ENCODE measurements at places on chromosomes 13 and 19.

DNA sequence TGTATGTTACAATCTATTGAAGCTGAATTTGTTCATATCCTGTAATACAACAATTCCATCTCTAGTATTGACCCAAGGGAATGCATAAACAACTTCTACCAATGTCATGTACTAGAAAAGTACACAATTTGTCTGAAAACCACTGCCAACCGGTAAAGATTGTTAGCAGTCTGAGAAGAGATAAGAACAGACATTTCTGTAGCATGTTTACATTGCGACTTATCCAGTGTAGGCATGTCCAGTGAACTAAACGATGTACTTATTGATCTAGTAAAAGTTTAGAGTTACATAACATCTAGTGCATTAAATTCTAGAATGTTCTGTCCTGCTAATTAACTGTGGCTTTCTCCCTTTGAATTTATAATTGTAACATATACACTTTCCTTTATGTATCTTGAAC lies 425.9 kb downstream of the SLITRK6 start:
- no peak for DNase-seq

GRCh38 chr19:3150739-3151329 lies 15.0 kb downstream of the GNA15 start:
- no peak for DNase-seq

GRCh38 chr19:5580161-5580571 lies 12.4 kb upstream of the TINCR start:
- no peak for DNase-seq

DNA sequence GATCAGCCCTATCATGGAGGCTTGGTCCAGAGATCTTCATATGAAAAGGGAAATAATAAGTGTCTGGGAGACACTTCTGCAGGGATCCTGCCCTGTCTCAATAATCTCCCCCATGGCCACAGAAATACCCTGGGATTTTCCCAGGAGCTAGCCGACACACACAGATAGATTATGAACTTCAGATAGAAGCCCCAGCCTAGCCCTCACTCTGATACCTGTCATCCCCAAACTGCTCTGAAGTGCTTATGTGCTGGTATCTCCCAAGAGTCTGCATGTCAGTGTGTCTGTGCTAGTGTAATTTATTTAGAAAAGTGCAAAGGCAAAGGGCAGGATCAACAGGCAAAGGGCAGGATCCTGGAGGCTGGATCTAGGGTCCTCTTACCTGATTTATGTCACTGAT lies 38.7 kb upstream of the ZNF766 start:
- no peak for DNase-seq

GRCh38 chr13:65854431-65854830 lies 1375.7 kb downstream of the PCDH9 start:
- no peak for DNase-seq

DNA sequence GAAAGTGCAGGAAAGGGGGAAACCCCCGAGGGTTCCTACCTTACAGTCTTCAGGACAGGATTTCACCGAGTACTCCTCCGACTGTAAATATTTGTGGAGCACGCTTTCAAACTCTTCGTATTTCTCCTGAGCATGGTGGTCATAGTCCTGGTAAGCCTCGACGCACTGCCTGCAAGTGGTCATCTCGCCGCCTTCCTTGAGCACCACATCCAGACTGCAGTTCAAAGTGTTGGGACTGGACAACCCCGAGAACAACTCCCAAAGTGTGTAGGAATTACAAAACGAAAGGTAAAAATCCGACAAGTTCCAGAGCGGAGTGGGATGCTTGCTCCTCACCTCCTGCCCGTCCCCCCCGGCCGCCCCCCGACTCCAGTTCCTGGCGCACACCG lies 349.7 kb downstream of the LIG4 start:
- DNase-seq = no peak

DNA sequence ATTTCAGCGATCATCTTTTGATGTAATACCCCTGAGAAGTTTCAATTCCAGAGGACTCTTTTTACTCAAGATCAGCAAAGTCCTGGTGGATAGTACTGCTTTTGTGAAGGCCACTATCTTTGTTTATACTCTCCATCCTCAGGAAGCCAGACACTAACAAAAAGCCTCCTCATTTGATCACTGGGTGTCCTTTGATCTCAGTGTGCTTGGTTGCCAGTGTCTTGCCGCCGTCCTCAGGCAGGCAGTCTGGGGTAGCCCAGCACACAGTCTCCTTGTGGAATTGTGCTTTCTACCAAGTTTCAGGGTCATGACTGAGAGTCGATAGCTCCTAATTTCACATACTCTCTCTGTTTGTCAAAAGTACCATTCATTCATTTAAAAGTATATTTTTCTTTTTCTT lies 762.2 kb downstream of the EFNB2 start:
- no peak for DNase-seq

DNA sequence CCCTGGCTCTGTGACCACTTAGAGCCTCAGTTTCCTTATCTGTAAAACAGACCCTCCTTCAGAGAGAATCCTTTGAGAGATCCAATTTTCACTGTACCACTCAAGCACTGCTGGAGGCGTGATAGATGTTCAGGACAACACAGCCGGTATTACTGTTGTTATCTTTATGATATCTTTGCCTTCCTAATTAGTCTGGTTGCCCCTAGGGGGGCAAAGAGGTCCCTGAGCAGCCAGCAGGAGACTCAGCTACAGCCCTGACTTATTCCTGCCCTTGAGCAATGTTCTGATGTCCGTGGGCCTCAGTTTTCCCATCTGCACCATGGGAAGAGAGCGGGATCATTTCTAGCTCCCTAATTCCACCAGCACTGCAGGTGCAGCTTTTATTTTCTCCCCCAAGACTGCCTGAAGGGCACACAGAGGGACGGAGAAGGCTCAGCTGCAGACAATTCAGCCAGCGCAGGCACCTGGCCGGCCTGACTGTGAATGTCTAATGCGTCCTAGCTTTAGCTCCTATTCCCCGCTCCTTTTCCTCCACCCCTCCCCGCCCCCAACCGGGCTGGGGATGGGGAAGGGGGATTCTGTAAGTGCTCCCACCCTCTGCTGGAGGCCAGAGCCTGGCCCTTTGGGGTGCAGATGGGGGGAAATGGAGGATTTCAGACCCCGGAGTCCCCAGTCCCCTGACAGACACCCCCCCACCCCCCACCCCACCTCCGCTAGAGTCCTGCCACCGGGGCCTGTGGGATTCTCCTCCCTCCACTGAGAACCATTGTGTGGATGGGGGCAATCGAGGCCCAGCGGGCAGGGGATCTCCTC lies 16.2 kb downstream of the TLE5 start:
- no peak for DNase-seq

DNA sequence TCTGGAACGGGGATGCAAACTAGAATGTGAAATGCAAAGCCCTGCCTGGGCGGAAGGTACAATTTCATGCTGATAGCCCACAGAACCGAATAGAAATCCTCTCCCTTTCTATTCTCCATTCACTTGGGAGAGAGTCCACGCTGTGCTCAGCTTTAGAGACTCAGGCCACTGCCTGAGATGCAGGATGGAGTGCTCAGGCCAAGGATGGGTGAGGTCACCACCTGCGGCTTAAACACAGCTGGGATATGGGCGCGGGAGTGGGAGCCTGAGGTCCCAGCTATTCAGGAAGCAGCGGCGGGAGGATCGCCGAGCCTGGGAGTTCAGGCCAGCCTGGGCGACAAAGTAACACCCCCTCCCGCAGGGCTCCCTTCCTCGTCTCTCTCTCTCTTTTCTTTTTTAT lies 446 bp upstream of the ZNF83 start:
- no peak for DNase-seq

DNA sequence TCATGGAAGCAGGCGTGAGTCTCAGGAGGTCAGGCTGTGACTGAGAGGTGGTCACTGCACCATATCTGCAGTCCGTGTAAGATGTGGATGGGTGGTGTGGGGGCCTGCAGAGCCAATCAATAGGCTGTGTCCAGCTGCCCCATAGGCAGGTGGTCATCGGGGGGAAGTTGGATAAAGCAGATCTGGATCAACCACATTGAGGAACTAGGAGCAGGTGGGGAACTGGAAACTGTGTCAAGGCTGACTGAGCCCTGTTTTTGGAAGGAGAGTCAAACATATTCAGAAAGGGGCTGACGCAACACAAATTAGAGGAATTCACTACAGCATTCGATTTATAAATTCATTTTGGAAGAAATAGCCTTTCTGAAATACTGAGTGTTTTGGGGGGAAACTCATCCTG lies 15.0 kb downstream of the CLEC4M start:
- no peak for DNase-seq

DNA sequence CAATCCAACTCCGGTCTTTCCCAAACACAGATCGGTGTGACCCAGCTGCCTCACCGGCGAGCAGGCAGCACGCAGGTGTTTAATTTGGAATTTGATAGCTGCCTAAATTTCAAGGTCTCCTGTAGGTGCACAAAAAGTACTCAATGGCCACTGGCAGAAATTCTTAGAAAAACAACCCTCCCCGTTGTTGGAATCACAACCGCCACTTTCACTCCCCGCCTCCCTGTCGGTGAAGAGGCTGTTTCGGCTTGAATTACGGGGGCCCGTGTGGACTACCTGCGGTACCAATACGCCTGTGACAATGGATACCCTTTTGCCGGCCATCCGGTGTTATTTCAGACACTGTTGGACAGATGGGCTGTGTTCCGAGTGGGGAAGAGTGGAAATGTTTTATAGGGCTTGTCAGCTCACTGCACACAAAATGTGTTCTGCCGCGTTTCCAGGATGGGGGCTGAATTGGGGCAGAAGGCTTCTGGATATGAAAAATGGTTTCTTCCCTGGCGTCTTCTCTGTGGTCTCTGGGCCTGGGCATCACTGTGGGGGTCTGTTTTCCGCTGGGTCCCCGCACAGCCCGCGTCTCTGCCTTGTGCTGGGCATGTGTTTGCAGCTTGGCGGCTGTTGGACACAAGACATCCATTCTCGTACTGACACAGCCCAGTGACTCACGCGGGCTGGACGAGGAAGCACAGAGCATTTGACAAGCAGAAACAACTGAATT lies 45.4 kb downstream of the ZIC5 start:
- DNase-seq = no peak

DNA sequence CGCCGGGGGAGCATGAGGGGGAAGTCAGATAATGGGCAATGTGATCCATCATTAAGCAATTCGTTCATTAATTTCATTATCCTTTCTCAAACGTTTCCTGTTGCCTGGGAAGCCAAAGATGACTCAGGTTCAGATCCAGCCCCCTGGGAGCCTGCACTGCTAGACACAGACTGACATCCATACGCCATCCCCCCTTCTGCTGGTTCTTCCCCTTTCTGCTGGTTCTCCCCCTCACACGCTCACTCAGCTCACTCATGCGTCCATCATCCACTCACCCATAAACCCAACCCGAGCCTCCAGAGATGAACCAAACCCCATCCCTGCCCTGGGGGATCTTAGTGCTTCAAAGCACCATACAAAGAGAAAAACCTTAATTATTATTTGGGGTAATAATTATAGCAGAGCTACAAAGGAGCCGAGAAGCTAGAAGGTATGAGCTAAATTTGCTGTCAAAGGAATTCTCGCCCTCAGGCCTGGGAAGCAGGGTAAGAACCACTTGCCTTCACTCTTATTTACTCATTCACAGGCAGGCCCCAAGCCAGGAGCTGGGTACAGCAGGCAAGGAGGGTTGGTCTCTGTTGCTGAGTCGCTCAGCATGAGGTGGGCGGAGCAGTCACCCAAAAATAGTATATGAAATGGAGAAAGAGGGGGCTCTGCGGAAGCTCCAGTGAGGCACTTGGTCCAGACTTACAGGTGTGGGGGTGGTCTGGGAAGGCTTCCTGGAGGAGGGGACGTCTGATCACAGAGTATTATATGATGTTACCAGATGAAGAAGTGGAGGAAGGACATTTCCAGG lies 7.0 kb upstream of the ZNF444 start:
- DNase-seq = no peak

GRCh38 chr13:89865164-89866064 lies 1482.1 kb upstream of the MIR17HG start:
- DNase-seq = no peak

GRCh38 chr19:39946532-39946931 lies 12.1 kb upstream of the FCGBP start:
- no peak for DNase-seq

- DNase-seq = no peak
Observed at GRCh38 chr13:55705971-55706370, 1434.7 kb upstream of the PRR20A start.

DNA sequence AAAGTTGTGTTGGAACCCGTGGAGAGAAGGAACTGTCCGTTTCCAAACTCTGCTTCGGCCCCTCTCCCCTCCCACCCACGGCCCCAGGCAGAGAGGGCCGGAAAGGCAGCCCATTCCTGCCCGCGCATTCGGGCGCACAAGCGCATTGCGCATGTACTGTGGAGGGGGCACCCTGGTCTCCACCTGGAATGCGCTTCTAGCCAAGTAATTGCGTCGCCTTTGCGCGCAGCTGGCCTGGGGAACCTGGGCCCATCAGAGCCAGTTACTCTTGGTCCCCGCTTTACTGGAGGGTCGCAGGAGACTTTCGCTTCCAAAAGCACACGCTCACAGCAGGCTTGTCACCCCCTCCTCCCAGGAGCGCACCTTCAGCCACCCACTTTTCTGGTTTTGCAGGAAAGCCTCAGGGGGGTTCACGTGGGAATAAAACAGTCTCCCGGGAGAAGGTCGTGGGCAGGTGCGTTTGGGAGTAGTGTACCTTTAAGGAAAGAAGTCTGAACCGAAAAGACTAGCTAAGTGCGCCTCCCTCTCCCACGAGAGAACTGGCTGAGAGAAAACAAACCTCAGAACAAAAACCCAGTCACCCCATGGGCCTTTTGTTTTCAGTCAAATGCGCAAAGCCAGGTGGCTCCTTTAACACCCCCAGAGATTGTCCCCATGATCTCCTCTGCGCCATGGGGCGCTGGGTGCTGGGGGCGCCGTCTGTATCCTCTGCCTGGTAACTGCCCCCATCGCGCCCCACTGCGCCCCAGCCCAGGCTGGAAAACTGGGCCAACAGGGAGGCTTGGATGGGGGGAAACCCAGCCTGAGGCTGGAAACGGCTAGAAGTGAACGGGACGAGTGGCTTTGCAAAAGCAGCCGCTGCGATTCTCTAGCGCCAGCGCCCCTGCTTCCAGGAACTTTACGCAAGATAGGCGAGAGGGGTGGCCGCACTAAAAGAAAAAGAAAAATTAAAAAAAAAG lies 28.5 kb downstream of the GSX1 start:
- DNase-seq = no peak

DNA sequence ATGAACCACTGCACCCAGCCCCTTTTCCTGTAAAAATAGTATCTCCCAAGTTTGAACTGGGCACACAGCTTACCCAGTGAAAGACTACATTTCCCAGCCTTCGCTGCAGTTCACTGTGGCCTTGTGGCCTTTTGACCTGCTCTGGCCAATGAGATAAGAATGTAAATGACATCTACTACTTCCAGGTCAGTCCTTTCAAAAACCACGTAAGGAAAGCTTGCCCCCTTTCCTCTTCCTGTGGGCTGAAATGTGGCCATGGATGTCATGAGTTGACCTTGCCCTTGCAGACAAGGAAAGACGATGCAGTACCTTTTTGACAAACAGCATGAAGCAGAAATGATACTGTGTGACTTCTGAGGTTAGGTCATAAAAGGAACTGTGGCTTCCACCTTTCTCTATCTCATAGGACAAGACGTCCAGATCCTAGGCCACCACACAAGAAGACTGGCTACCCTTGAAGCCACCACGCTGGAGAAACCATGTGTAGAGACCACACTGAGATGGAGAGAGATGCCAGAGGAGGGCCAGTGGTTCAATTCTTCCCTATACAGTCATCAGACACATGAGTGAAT lies 19.9 kb downstream of the ACER1 start:
- DNase-seq = no peak

Data from stimulated activated CD4-positive, alpha-beta T cell treated with anti-CD3 and anti-CD28 coated beads, Interleukin-4, amount 100 ng/mL, for 4 hours (primary cell).